Dermis blood vessel endothelial cell (primary cell): ENCODE measurements at places on chromosomes 2 and 18. TPM values are rescaled to one million over a fixed set of nuclear protein-coding genes. Genes with fewer than 3 reads are reported as not detected.
A peak's percentile ranks its signal among the peaks of the same experiment; 100 is the strongest.

GRCh38 chr2:120244656-120245519 lies 7.8 kb upstream of the RALB start:
- DNase-seq, result no peak

DNA sequence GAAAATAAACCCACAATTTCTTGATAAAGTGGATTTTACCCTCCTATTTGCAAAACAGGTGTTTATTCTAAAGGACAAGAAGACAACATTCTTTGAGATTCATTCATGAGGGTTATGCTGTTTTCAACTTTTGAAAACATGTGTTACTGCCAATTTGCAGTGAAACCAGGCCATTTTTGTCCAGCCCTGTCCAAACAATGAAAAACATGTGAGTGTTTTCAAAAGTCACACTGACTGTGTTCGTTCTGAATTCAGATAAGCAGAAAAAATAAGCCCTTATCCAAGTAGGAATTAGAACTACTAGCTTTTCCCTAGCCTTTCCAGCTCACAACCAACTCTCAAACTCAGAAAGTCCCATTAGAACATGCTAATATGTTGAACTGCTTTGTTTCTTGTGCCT lies 148.1 kb upstream of the PID1 start:
- DNase-seq, result no peak

DNA sequence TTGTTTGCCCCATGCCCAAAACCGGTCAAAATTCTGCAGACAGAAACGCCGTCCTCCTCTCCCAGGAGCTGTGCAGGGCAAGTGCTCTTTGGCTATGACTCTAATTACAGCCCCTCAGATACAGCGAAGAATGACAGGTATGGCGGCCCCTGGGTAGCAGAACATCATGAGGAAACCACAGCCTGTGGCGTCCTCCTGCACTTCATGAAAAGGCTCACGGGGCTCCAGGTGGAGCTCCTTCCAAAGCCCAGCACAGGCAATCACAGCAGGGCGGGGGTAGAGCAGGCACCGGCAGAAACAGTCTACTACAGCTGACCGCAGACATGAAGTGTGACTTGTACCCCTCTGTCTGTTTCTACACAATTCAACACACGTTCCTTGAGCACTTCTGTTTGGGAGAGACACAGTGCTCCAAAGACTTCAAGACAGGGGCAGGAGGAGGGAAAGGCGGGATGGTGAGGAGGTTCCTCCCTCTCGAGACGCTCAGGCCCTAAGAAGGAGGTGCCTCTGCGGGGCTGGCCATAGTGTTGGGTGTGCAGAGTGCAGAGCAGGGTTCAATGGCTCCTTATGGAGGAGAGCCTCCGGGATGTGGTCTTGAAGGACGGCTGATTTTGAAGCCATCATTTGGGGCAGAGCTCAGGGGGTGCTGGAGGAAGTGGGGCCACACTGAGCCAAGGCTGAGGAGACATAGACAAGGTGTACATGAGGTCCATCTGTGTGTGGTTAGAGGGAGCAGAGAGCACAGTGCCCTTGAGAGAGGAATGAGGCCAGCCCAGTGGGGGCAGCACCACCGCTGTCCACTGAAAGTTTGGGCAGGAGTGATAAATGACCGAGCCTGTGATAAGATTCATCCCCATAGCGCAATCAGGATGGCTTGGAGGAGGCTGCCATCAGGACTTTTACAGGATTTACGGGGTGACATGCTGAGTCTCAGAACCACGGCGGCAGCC lies 468.3 kb downstream of the EIPR1 start:
- no peak for DNase-seq

DNA sequence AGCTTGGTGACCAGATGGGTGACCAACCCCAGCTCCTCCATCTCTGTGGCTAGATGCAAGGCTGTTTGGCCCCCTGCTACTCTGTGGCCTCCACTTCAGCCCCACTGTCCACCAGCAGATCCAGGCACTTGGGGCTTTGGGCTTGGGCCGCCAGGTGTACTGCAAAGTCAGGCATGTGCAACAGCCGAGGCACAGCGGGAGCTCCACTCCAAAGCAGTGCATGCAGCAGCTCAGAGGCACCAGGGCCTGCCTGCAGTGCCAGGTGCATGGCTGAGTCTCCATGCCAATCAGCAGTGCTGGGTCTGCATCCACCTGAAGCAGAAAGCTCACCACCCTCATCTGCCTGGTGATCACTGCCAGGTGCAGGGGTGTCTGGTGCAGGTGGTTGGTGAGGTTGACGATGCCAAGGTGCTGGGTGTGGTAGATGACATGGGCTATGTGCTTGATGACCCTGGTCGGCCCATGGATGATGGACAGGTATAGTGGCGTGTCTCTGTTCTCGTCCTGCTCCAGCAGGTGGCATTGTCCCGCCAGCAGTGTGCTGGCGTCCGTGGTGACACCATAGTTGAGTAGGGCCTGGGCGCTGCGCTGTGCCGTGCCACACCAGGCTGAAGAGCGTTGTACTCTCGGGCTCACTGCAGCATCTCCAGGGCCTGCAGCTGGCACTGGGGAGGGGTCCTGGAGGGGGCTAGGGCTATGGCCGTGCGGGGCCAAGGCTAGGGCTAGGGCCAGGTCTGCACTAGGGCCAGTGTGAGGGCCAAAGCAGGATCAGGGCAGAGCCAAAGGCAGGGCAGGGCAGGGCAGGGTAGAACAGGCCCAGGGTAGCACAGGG lies 1.0 kb upstream of the ANKRD62 start:
- peak; percentile 57 for DNase-seq

DNA sequence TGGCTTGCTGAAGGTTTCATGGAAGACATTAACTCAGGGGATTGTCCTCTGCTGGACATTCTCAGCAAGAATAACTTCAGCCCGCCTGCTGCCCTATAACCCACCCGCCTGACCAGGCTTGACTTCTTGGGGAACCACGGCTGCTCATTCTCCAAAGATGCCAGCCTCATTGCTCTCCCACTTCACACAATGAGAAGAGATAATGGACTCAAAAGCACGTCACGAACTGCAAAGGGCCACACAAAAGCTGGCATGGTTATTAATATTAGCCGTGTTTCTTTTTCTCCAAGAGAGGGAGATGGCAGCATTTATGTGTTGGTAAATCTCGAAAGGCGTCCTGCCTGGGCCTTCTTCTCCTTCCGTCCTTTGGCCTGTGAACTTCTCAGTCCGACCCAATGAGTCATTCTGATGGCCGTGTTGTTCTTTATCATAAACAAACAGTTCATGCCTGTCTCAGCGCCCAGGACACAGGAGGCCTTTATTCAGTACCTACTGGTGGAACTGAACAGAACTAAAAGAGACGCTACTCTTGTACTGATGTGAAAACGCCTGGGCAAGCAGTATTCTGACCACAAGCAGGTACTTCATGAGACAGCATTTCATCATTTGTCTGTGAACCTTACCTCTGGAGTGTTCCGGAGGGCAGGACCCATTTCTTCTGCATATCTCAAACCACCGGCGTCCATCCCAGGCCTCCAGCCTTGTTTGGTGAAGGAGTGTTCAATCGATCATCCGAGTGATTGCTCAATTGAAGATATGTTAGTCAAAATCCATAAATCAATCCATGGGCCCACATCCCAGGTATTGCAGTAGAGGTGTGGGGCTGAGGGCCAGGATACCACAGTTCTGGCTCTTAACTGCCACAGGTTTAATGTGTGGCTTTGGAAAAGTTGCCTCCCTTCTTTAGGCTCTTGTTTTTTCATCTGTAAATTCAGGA lies 25.1 kb upstream of the KLHL29 start:
- no peak for DNase-seq

The FBLN7 gene
- 2.4 and 3.3 TPM in 2 replicates for total RNA-seq
